Immature natural killer cell (primary cell): ENCODE measurements at places on chromosomes 4 and X.

DNA sequence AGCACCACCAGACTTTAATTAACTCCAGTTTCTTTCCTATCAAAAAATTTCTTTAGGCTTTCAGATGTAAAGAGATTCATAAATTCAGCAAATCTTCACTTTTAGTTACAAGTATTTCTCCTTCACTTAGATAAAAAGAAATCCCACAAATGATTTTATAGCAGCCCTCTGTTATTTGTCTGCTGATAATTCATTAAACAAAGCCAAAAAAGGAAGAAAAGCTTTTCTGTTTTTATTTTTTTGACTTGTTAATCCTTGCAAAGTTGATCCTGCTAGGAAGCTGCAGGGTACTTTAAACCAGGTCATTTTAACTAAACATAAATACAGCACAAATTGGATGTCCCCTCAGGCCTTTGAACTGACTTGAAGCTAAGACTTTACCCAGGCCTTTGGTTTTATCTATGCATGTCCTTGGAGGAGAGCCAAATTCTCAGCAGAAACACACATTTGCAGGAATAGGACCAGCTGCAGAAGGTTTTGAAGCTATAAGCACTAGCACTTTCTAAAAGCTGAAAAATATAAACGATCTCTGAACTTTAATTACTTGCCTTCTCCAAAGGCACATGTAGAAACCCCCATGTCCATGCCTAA lies 57.5 kb downstream of the PCDH18 start:
- DNase-seq, result no peak

- DNase-seq, result no peak
Observed at GRCh38 chr4:29276150-29276549, 1444.0 kb upstream of the PCDH7 start.

GRCh38 chr4:3524349-3524748 lies 7.9 kb downstream of the LRPAP1 start:
- DNase-seq, result no peak

DNA sequence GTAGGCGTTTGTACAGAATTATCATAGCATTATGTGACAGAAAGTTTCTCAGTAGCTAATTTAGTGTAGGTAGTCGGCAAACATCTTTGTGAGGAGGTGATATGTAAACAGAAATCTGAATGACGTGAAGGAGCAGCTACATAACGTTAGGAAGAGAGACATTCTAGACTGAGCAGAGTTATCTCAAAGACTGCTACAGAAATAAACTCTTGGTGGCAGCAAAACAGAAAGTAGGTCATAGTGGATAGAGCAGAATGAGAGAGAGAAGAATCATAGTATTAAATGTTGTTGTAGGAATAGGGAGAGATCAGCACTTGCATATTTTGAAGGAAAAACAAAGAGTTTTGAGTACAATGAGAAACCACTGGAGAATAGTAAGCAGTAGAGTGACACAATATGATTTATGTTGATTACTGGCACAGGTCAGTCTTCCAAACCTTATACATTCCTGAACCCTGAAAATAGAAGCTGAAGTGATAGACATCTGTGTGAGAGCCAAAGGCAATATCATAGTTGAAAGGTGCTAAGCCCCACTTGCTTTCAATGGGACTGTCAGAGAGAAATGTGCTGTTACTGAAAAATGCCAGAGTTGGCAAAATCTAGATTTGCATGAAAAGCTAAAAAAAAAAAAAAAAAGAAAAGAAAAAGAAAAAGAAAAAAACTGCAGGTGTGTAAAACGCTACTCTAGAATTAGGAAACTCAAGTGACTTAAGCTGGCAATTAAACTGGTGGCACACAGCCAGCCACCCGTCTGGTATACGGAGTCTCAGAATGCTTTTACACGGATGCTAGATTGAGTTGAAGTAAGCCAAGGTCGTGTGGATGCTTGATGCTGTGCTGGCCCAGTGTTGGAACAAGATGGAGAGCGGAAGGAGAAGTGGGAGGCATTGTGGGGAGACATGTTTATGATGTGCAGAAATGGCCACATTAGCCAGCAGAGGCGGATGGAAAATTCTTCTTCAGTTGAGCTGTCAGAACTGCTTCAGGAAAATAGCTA lies 750.2 kb upstream of the HS3ST1 start:
- no peak for DNase-seq

GRCh38 chrX:23786268-23786815 lies 3.4 kb downstream of the SAT1 start:
- DNase-seq, result no peak

- DNase-seq, result no peak
Observed at GRCh38 chr4:1978741-1979476, 29.9 kb downstream of the NELFA start.

GRCh38 chrX:11757397-11757718 lies 679 bp upstream of the MSL3 start:
- DNase-seq, result no peak

DNA sequence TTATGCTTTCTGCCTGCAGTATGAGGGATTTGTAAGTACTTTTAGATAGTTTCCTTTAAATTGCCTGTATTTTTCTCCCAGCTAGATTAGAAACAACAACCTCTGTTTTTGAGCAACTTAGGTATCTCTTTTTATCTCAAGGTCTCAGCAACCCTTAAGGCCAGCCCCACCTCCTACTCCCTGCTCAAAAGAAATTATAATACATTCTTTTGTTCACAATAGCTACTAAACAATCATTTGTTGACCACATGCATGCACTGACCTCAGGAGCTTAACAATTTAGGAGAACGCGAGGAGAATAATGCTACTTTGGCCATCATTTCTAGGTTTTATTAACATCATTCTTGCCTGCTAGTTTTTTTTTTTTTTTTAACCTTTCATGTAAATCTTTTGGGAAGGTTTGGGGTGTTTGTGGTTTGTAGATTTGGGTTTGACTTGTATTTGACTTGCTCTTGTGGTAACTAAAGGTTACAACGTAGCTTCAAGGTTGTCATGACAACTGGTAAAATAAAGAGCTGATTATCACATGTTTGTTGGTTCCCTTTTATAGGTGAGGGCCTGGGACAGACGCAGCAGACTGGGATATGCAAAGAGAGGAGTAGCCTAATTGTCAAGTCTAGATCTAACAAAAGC lies 145.4 kb upstream of the PLAC1 start:
- peak; percentile 5 for DNase-seq

DNA sequence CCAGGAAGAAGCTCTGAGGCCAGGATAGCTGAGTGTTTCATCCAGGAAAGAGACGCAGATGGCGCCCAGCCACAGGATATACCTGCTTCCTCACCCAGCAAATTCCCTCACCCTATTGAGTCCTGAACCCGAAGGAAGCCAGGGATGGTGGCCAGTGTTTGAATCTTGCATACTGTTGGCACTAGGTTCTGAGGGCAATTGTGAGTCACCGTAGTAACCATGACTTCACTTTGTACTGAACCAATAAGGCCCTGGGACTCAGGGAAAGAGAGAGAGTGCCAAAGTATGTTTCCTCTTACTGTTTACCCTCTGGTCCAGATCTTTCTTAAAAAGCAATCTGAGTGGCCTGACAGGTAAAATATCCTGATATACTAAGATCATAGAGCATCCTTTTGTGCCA lies 25.6 kb upstream of the SMIM10L2A start:
- no peak for DNase-seq

DNA sequence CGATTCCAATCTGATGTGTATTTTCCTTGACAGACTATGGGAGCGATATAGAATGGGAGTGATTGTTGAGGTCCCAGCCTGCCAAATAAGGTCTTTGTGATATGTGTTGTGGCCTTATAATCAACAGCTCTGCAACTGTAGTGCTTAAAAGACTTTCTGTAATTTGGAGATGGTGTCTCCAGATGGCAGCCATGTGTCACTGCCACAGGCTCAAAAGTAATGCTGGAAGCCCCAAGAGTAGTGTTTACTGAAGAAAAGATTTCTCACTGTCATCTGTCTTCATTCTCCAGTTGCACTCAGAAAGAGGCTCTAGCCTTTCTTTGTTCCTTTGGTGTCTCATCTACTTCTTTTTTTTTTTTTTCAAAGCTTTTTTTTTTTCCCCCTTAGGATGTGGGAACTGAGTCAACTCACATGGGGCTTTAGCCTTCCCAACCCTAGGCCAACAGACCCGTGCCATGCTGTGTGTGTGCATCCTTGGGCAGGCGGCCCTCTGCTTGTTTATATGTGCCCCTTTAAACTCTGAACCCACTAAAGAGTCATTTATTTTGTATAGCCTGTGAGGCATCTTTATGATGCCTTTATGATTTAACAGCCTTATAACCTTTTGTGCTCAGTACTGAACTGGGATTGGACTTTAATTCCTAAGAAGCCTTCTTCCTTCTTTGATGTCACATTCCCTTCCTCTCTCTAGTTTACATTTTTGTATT lies 15.6 kb downstream of the SRPX2 start:
- no peak for DNase-seq

GRCh38 chr4:55385201-55385649 lies 10.5 kb upstream of the TMEM165 start:
- no peak for DNase-seq

DNA sequence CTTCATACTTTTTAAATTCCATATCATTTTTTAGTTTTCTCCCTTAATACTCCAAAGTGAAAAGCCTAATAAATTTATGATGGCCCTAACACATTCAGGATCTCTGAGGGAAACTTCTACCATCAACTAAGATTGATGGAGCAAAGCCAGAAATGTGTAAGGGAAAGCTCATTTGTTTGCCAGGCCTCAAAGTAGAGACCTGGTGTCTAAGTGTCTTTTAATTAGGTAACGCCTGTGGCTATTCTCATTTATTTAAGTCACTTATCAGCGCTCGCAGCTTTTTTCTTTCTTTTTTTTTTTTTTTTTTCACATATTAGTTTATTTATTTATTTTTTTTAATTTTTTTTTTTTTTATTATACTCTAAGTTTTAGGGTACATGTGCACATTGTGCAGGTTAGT lies 242.4 kb downstream of the TMA16 start:
- DNase-seq, result no peak

- no peak for DNase-seq
Observed at GRCh38 chr4:6869944-6870343, 39.7 kb upstream of the TBC1D14 start.

- no peak for DNase-seq
Observed at GRCh38 chr4:152599095-152599494, 63.2 kb upstream of the FBXW7 start.

- no peak for DNase-seq
Observed at GRCh38 chr4:25811374-25811690, 51.5 kb downstream of the SEL1L3 start.

GRCh38 chr4:152221816-152222516 lies 313.9 kb downstream of the FBXW7 start:
- no peak for DNase-seq

- no peak for DNase-seq
Observed at GRCh38 chr4:151584101-151584500, 175.1 kb downstream of the FHIP1A start.

GRCh38 chr4:140070366-140070765 lies 83.6 kb downstream of the MAML3 start:
- DNase-seq, result no peak

DNA sequence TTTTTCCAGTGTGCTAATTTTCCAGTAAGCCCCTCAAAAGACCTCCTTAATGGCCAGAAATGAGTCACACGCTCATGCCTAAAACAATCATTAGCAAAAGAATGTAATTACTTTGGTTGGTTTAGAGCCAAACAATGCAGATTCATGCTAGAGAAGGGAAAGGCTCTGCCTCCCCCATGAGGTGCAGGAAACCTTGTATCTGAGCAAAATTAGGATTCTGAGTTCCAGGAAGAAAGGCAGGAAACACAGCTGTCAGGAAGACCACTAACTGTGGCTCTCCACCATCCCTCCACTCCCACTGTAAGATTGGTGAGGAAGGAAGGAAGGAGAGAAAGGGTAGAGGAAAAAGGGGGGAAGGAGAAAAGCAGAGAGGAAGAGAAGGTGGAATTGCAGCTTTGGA lies 104.9 kb upstream of the DHX15 start:
- DNase-seq, result no peak

- DNase-seq, result no peak
Observed at GRCh38 chr4:119765951-119766350, 137.3 kb upstream of the PDE5A start.

DNA sequence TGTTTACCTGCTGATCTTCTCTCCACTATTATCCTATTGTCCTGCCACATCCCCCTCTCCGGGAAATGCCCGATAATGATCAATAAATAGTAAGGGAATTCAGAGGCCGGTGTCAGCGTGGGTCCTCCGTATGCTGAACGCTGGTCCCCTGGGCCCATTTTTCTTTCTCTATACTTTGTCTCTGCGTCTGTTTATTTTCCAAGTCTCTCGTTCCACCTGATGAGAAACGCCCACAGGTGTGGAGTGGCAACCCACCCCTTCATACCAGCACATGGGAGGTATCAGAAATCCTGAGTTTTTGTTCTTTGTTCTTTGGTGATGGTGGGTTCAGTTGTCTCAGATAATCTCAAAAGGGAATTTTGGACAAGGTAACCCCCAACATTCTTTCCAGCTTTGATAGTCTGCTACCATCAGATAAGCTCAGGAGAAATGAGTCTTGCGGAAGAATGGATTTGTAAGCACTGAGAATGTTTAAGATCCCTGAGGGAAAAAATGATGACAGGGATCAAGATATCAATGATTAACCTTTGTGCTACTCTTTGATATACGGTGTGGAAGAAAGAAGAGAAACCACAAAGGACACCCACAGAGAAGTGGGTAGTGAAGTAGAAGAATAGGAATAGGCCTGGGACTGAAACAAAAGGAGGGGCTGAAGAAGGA lies 117.9 kb downstream of the CEP44 start:
- no peak for DNase-seq

GRCh38 chrX:129984111-129984958 lies 1.9 kb downstream of the BCORL1 start:
- DNase-seq, result peak; percentile 22

GRCh38 chr4:67909905-67910584 lies 26.2 kb upstream of the TMPRSS11D start:
- no peak for DNase-seq

DNA sequence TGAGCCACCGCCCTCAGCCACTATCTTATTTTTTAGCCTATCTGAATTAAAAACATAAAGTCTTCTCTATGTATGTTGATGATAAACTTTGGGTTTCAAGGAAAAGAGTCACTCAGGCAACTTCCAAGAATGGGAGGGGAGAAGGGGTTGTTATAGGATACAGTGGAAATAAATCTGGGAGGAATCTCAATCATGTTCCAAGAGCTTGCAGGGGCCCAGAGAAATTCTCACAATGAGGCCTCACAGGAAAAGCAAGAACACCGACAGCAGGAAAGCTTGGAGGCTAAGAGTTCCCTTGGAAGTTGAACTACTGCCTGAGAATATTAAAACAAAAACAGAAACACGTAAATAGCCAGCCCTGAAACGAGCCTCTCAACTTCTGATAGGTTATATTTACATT lies 384.6 kb upstream of the IGFBP7 start:
- no peak for DNase-seq

GRCh38 chr4:91909963-91910362 lies 393.8 kb upstream of the GRID2 start:
- no peak for DNase-seq

- no peak for DNase-seq
Observed at GRCh38 chr4:85669204-85669603, 194.3 kb downstream of the ARHGAP24 start.
